ENCODE measurements at places on chromosomes 16 and 17. TPM values are rescaled to one million over a fixed set of nuclear protein-coding genes. Genes with fewer than 3 reads are reported as not detected.

GRCh38 chr16:11796227-11797165 is 562 bp downstream of the ZC3H7A start:
- H3K4me1 ChIP-seq: peaks cover 39% of the 10 kb centered on the region
- peak; percentile 54 for DNase-seq
- H3K4me3 ChIP-seq: peak overlapping the region; percentile 81
- H3K27me3 ChIP-seq: no peaks in the 10 kb centered on the region
- H3K36me3 ChIP-seq: peaks cover 7% of the 10 kb centered on the region

- H3K36me3 ChIP-seq: no peaks in the 10 kb centered on the region
- peaks cover 30% of the 10 kb centered on the region for H3K4me1 ChIP-seq
- DNase-seq: peak; percentile 74
- no peak overlapping the region for H3K27ac ChIP-seq
Observed at GRCh38 chr16:23836404-23837311, 875 bp downstream of the PRKCB start.

- no peaks in the 10 kb centered on the region for H3K36me3 ChIP-seq
- H3K27ac ChIP-seq: no peak overlapping the region
- peak; percentile 2 for DNase-seq
Observed at GRCh38 chr17:79625706-79626105, 14.9 kb upstream of the RBFOX3 start.

- DNase-seq: no peak
- no peaks in the 10 kb centered on the region for H3K27me3 ChIP-seq
- H3K4me3 ChIP-seq: no peak overlapping the region
- no peaks in the 10 kb centered on the region for H3K36me3 ChIP-seq
- H3K4me1 ChIP-seq: peaks cover 7% of the 10 kb centered on the region
Observed at GRCh38 chr16:86391486-86391885, 118.8 kb upstream of the FOXF1 start.

DNA sequence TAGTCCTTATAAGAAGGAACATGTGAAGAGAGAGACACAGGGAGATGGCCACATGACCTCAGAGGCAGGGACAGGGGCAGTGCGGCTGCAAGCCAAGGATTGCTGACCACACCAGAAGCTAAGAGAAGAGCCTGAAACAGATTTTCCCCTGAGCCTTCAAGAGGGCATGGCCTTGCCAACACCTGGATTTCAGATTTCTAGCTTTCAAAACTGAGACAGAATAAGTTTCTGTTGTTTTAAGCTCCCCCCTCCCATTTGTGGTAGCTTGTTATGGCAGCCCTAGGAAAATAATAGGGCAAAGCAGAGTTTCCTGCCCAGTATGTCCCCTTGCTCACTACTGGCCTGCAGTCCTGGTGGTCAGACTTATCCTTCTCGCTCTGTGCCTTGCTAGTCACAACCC is 204.5 kb downstream of the CCDC182 start:
- H3K36me3 ChIP-seq: no peaks in the 10 kb centered on the region
- no peak overlapping the region for H3K27ac ChIP-seq
- H3K4me3 ChIP-seq: no peak overlapping the region
- DNase-seq: no peak

DNA sequence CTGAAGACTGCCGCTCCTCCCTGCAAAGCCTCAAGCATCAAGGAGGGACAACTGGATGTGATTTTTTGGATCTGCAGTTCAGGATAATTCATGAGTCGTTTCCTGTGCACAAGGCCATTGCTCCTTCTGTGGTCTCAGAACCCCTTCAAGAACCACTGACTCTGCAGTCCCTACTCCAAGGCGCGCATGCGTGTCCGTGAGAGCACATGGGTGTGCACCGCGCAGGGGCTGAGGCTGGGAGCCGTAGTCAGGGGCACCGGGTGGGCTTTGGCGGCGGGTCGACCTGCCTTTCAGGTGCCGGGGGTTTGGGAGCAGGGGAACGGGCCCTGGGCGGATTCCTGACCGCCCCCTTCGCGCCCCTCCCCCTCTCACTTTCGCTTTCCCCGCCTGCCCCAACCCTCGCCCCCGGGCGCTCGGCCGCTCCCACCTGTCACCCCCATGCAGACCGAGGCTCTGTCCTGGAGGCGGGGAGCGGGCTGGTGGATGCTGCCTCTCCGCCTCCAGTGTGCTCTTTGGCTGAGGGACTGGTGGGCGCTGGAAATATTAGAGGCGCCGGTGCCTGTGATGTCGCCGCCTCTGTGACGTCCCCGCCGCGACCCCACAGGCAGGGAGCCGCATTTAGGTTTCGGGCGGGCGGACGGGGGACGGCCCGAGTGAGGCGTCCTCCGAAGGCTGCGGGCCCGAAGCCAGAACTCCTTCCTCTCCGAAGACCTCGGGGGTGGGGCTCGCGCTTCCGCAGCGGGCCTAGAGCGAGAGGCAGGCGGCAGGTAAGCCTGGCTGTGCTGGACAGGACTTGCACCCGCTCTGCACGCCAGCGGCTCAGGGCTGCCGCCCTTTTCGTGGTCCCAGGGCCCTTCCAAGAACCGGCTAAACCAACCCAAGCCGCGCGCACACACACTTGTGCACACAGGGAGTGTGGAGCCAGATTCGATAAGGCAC is at the start of gene SPATA32:
SPATA32 (minus strand) TSS at position 518 of the 939 bp plus-strand sequence; CDS start at position 440, 78 bp downstream.
- H3K27me3 ChIP-seq: peaks cover 13% of the 10 kb centered on the region
- H3K4me3 ChIP-seq: peak within 1 kb of the TSS; percentile 69
- peaks cover 18% of the 10 kb centered on the region for H3K4me1 ChIP-seq
- no peaks in the 10 kb centered on the region for H3K36me3 ChIP-seq

DNA sequence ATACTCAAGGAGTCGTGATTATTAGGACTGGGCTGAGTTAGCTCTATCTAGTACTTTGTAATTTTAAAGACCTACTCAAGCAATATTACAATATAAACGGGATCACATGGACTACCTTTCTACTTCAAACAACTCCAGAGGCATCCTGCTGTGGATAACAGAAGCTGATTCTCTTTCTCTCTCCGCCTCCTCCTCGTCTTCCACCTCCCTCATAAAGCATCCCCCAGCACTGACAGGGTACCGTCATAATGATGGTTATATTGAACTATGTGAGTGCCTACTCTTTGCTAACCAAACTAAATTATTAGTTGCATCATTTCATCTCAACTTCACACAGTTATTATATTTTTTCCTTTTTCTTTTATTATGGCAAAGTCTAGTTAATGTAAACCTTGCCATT is 165.4 kb upstream of the FOXF1 start:
- H3K27ac ChIP-seq: no peak overlapping the region
- peaks cover 61% of the 10 kb centered on the region for H3K4me1 ChIP-seq
- no peak for DNase-seq
- no peak overlapping the region for H3K4me3 ChIP-seq
- peaks cover 47% of the 10 kb centered on the region for H3K27me3 ChIP-seq
- no peaks in the 10 kb centered on the region for H3K36me3 ChIP-seq

DNA sequence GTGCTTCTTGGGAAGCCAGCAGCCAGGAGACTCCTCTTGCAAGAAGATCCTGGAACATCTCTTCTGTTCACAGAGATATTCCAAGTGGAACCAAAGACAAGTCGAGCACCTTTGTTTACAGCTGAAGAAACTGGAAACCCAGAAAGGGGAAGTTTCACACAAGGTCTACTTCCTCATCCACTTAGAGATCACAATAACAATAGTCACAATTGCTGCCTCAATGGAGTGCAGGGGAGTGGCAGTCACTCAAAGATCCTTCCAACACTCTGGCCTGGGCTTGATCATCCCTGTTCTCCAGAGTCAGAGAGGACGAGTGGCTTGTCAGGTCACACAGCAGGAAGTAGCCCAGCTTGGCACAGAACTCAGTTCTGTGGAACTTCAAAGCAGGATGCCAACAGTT is 46.9 kb upstream of the SIAH1 start:
- no peak overlapping the region for H3K4me3 ChIP-seq
- H3K27ac ChIP-seq: peak overlapping the region; percentile 81
- peaks cover 19% of the 10 kb centered on the region for H3K4me1 ChIP-seq
- no peaks in the 10 kb centered on the region for H3K36me3 ChIP-seq

DNA sequence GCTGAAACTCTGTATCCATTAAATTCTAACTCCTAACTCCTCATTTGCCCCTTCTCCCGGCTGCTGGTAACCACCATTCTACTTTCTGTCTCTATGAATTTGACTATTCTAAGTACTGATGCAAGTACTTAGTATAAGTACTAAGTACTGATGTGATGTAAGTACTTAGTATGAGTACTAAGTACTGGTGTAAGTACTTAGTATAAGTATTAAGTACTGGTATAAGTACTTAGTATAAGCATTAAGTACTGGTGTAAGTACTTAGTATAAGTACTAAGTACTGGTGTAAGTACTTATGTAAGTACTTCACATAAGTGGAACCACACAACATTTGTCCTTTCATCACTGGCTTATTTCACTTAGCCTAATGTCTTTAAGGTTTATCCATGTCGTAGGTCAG is 32.3 kb upstream of the PRKCA start:
- H3K27ac ChIP-seq: no peak overlapping the region
- H3K27me3 ChIP-seq: no peaks in the 10 kb centered on the region
- H3K4me3 ChIP-seq: no peak overlapping the region
- no peaks in the 10 kb centered on the region for H3K4me1 ChIP-seq

- H3K36me3 ChIP-seq: no peaks in the 10 kb centered on the region
- no peak overlapping the region for H3K4me3 ChIP-seq
- DNase-seq: no peak
- no peaks in the 10 kb centered on the region for H3K27me3 ChIP-seq
- no peaks in the 10 kb centered on the region for H3K4me1 ChIP-seq
Observed at GRCh38 chr16:3431779-3432219, 11.5 kb downstream of the ZNF597 start.

GRCh38 chr16:58029410-58029809 is 3.9 kb downstream of the MMP15 start:
- H3K27me3 ChIP-seq: peaks cover 3% of the 10 kb centered on the region
- H3K36me3 ChIP-seq: peaks cover 6% of the 10 kb centered on the region
- no peak for DNase-seq
- no peak overlapping the region for H3K4me3 ChIP-seq

GRCh38 chr16:55981557-55981956 is 106.4 kb upstream of the CES5A start:
- no peak overlapping the region for H3K4me3 ChIP-seq
- no peak overlapping the region for H3K27ac ChIP-seq
- H3K4me1 ChIP-seq: peaks cover 16% of the 10 kb centered on the region
- H3K36me3 ChIP-seq: no peaks in the 10 kb centered on the region

- peaks cover 68% of the 10 kb centered on the region for H3K36me3 ChIP-seq
- no peak overlapping the region for H3K4me3 ChIP-seq
- no peaks in the 10 kb centered on the region for H3K27me3 ChIP-seq
- no peak overlapping the region for H3K27ac ChIP-seq
Observed at GRCh38 chr17:44867841-44868240, 20.2 kb downstream of the HIGD1B start.

CNGB1 gene
- total RNA-seq: not detected

RAB11FIP4 gene
- total RNA-seq: 47.3 TPM
